ENCODE measurements at places on chromosomes 13 and 19.

GRCh38 chr19:31071136-31071855 lies 277.9 kb downstream of the TSHZ3 start:
- no peak for DNase-seq

GRCh38 chr13:35771898-35772297 lies 295.4 kb upstream of the MAB21L1 start:
- DNase-seq = no peak

- no peak for DNase-seq
Observed at GRCh38 chr13:41762796-41763195, 198.1 kb downstream of the VWA8 start.

DNA sequence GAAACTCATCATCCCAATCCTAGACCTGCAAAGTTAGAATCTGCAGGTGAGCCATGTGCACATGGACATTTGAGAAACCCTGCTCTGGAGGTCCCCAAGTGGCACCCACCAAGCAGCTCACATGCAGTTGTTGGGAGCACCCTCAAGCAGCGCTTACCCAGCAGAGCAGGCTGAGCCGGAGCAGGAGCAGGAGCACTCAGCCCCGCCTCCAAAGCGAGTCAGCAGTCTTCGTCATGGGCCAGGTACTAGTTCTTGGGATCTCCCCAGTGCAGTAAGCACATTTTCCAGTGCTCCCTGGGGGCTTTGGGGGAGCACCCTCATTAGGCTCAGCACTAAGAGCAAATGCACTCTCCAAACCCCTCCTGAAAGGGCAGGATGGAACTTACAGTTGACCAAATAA lies 572.7 kb downstream of the IRS2 start:
- no peak for DNase-seq

GRCh38 chr19:54392105-54392504 lies 23.2 kb upstream of the TTYH1 start:
- DNase-seq = no peak

GRCh38 chr19:2330255-2330631 lies 1.8 kb downstream of the SPPL2B start:
- no peak for DNase-seq

DNA sequence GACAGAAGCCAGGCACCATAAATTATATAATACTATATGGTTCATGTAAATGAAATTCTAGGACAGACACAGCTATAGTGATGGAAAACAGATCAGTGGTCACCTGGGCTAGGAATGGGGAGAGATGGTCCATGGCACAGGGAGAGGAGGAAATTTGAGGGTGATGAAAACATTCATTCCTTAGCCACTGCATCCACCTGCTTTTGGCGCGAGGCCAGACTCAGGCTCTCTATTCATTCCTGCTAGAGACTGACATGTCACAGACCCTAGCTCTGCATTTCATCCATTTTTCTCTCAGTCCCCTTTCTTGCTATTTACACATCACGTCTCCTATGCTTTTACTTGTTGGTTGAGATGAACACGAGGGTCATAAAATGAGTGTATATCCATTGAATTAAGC lies 628.3 kb upstream of the SLC10A2 start:
- DNase-seq = no peak
